ENCODE measurements at places on chromosomes 5 and 9.

GRCh38 chr5:124043456-124043855 is 531.5 kb downstream of the CSNK1G3 start:
- no peak for DNase-seq

- DNase-seq: no peak
These were observed 422.3 kb downstream of the SPATA31D1 start for GRCh38 chr9:82410866-82411265.

DNA sequence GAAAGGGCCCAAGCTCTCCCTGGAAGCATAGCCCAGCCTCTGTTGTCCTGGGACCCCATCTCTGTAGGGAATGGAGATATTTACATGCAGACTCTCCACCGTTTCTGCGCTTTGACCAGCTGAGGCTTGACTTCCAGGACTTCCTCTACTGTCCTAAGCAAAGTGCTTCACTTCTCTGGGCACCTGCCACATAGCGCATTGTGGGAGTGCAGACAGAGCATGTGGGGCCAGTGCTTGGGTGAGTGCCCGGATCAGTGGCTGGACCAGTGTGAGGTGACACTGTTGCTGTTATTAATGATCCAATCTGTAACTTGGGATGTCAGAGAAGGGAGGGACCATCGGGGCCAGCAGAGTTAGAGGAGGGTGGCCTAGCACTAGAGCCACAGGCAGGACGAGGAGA is 10.5 kb downstream of the CXCL14 start:
- no peak for DNase-seq

GRCh38 chr5:415928-416635 is 26.9 kb upstream of the EXOC3 start:
- DNase-seq: no peak

DNA sequence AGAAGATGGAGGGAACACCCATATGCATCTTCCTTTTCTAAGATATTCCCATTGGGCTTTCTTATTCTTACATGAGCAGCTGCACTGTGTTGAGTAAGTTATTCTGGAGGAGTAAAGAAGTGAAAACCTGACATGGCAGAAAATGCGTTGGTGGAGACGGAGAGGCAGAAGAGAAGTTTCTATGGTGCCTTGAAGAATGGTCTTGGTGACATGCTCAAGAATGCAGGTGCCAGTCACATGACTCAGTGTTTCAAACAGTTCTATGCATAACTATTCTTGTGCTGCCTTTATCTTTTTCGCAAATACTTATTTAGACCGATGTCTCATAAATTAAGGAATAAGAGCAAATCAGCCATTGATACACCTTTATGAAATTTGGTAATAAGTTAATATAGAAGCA is 377.8 kb upstream of the IRX2 start:
- DNase-seq: no peak

DNA sequence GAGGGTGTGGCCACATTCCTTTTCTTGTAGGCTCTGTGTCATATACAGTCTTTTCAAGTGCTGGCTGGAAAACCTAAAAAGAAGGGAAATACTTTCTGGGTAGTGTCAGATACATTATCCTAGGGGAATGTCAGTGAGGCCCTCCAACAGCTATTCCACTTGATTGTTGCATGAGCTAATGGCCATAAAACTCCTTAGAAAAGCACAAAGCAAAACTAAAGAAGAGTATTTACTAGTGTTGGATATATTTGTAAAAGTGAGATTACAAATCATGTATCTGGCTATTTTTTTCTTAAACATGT is 829 bp downstream of the ANXA1 start:
- no peak for DNase-seq

DNA sequence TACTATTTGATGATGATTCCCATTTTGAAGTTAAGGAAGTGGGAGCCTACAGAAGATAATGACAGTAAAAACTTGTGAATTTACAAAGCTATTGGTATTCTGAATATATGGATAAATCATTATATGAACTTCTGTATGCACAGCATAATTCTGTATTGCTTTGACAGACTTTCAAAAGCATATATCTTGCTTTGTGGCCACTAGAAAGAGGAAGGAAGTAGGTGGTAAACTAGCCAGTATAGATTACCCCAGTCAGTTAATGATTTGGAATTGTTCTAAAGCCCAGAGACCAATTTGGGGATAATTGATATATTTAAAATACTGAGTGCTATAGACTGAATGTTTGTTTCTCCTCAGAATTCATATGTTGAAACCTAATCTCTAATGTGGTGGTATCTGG is 53.0 kb downstream of the NR2F1 start:
- no peak for DNase-seq

- no peak for DNase-seq
These were observed 49.2 kb upstream of the FBXL17 start for GRCh38 chr5:108430931-108431608.

DNA sequence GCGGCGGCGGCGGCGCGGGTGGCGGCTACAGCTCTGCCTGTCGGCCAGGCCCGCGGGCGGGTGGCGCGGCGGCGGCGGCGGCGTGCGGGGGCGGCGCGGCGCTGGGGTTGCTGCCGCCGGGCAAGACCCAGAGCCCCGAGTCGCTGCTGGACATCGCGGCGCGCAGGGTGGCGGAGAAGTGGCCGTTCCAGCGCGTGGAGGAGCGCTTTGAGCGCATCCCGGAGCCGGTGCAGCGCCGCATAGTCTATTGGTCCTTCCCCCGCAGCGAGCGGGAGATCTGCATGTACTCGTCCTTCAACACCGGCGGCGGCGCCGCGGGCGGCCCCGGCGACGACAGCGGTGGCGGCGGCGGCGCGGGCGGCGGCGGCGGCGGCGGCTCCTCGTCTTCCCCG is 296 bp downstream of the ZSWIM6 start:
- DNase-seq: peak; percentile 31

DNA sequence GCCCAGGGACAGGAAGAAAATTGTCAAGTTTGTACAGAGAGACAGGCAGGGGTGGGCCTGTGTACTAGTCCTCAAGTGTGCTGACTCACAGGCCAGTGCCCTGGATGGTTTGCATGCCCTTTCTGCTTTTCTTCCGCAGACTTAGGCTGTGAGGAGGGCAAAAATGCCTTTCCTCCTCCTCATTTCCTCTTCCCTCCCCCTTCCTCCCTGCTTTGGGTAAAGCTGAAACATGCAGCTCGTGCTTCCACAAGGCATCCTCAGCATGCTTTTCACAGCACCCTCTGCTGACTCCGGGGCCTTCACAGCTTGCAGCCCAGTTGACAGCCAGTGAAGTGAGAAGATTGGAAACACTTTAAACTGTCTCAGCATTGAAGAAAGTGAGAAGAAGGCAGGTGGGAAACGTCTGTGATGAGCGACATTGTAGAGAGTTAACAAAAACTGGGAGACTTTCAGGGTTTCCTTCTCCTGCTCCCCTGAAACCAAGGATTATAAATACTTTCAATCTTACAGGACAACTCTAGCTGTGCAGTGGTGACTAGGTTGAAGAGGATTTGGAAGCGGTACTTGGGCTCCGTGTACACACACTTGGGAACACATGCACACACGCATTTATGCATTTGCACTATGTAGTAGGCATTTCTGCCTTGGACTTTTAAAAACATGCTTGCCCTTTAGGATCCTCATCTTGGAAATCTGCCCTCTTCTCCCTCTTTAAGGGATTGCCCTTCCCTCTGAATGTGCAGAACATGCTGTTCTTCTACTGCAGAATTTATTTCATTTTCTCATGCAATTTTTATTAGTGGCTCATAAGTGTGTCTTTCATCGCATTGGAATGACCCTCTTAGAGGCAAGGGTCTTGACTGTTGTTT is 138.8 kb downstream of the GRIA1 start:
- DNase-seq: no peak

DNA sequence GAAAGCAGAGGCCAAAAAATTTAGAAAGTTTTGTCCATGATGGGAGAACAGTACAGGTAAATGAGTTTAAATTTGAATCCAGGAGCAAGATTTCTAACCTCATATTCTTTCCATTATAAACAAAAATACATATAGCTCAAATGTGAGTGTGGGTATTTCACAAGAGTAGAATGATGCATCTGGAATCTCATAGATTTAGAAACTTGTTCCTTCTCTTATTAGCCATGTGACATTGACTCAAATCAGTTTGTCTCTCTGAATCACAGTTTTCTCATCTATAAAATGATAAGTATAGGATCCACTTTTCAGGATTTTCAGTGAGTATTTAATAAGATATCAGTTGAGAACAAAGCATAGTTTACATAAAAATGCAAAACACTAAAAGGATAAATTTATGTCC is 436.3 kb upstream of the PAPPA start:
- no peak for DNase-seq

DNA sequence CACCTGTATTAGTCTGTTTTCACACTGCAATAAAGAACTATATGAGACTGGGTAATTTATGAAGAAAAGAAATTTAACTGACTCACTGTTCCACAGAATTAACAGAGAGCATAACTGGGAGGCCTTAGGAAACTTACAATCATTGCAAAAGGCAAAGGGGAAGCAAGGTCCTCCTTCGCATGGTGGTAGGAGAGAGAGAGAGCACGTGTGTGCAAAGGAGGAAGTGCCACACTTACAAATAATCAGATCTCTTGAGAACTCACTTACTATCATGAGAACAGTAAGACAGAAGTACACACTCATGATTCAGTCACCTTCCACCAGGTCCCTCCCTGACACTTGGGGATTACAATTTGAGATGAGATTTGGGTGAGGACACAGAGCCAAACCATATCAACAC is 258.7 kb downstream of the TRIM32 start:
- DNase-seq: no peak

DNA sequence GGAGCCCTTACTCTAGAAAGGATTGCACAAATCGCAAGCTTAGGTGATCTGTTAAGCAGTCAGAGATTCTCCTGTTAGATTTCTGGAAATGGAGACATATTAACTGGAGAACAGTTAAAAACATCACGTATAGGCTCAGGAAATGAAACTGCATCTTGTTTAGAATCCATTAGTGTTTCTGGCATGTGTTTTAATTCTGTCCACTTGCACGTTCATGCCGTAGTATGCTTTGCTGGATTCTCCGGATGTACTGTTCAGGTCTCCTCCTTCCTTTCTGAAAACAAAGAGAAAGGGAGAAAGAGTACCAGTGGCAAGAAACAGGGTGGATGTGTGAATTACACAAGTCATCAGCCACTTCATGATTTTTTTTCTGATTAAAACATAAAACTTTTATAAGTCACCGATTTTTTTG is 2.5 kb upstream of the RGMB start:
- DNase-seq: no peak

- DNase-seq: no peak
These were observed 136.1 kb downstream of the MARCHF11 start for GRCh38 chr5:16043349-16043965.

DNA sequence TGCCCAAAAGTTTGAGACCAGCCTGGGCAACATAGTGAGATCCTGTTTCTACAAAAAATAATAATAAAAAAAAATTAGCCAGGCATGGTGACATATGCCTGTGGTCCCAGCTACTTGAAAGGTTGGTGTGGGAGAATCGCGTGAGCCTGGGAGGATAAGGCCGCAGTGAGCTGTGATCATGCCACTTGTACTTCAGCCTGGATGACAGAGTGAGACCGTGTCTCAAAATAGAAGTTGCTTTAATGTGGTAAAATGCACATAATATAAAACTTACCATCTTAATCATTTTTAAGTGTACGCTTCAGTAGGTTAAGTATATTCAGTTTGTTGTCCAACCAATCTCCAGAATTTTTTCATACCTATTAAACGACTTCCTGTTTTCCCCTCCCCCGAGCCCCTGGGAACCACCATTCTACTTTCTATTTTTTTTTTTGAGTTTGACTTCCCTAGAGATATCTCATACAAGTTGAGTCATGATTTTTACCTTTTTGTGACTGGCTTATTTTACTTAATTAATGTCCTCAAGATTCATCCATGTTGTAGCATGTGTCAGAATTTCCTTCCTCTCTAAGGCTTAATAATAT is 120.1 kb upstream of the POC5 start:
- DNase-seq: no peak

DNA sequence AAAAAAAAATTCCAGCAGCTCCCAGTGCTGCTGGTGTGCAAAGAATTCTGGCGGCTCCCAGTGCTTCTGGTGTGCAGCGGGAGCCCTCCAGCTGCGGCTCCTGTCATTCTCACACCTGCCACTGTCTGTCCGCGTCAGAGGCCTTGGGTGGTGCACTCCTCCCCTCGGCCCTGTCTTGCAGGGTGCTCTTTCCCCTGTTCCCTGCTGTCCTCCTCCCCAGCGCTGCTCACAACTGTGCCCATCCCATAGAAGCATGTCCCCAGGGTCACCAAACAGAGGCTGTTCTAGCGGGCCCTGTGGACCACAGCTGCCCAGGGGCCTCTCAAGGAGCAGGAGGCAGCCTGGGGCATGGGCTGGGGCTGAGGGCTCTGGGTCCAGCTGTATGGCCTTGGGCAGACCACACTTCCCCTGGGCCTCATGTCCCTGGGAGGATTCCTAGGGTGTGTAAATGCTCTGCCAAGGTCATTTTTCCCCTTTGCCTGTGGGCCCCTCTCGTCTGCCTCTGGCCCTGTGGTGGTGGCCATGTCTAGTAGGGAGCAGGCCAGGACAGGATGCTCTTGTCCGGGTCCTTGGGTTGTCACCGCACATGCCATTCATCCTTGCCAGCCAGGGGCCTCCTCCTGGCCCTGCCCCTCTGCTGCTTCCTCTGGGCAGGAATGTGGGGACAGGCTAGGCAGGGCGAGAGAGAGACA is 68.2 kb downstream of the PHF2 start:
- DNase-seq: no peak

- DNase-seq: no peak
These were observed 61.8 kb upstream of the STXBP1 start for GRCh38 chr9:127550282-127550681.

DNA sequence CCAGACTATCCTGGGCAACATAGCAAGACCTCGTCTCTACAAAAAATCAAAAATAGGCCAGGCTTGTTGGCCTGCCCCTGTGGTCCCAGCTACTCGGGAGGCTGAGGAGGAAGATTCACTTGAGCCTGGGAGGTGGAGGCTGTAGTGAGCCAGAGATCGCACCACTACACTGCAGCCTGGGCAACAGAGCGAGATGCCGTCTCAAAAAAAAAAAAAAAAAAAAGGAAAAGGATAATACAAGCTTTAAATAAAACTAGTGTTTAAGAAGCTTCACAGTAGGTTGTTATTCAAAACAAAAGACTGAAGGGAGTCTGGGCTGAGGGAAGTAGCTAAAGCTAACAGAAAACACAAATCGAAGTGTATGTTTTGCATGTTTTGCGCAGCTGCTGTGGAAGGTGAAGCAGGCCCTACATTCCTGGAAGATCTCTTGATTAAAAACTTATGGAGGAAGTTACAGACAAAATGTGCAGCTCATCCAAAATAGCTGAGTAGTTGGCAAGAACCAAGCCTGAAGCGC is 581 bp upstream of the C9orf40 start:
- DNase-seq: no peak

- DNase-seq: no peak
These were observed 116.7 kb downstream of the PDE8B start for GRCh38 chr5:77326986-77327734.

DNA sequence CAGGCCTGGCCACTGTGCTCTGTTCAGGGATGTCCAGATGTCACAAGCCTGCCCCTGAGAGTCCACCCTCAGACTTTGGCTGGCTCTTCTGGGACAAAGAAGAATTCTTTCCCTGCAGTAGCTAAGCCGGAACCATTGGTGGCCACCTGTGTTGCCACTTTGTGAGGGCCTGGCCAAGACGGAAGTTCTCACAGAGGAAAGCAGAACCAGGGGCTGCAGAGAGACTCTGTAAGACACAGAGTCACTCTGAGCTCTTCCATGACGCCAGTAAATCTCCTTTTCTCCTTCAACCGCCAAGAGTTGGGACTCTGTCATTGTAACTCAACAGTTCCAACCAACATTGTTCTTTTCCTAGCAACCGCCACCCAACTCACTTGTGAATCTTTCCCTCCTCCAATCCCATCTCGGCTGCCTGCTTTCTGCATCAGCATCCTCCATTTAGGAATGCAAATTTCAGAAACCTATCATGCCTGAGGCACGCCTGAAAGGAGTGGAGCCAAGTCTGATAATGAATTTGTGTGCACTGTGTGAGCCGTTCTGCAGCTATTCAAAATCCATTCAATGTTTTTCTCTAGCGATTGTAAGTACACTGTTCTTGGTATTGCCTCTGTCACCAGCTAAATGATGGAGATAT is 37.8 kb upstream of the ATP6V1G1 start:
- DNase-seq: no peak
